Osteoblast (primary cell): ENCODE measurements at places on chromosomes 6 and 20. TPM values are rescaled to one million over a fixed set of nuclear protein-coding genes. Genes with fewer than 3 reads are reported as not detected.
A peak's percentile ranks its signal among the peaks of the same experiment; 100 is the strongest.

DNA sequence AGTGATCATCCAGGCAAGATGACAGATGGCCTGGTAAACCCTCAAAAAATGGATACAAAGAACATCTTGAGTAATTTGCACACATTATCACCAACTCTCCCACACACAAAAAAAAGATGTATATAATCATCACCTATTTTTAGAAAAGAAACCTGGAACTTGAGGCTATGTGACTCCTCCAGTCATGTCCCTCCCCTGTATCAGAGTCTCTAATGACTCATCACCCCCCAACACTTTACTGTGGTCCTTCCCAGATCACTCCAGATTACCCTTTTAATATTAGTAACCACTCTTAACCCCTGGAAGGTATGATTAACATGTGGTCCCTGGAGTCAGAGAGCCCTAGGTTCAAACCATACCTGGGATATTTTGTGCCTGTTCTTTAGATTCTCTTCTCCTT lies 144.8 kb downstream of the ZNF217 start:
- no peak overlapping the region for H3K27ac ChIP-seq
- H3K4me3 ChIP-seq, result no peak overlapping the region
- no peaks in the 10 kb centered on the region for H3K4me1 ChIP-seq
- no peak for DNase-seq

DNA sequence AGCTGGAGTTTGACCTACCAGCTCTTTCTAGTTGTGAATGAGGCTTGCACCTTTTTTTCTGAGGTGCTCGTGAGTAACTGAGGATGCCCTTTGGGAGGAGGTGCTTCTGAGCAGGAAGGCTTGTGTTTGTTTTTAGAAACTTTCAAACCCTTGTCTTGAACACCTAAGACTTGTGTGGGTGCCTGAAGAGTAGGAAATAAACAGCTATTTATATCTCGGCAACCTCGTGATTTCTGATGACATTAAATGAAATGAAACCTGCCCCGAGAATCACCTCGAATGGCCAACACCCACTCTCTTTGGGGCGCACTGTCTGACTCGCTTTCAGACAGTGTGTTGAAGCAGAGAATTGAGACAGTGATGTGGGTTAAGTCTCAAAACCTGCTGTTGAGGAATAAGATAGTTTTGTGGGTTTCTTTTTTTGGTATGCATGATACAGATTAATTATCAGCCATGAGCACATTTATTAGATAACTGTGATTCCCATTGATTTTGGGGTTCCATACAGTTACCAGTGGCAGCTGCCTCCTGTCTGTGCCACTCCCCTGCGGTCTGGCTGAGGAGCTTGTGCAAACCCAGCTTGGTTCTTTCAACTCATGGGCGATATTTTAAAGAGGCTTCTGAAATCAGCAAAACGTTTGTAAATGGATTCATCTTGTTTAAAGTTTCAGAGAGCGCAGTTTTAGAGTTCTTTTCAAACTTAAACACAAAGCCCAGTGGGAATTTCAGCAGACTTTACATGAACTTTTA lies 8.4 kb downstream of the IRF4 start:
- H3K27me3 ChIP-seq, result peaks cover 34% of the 10 kb centered on the region
- no peaks in the 10 kb centered on the region for H3K36me3 ChIP-seq
- no peaks in the 10 kb centered on the region for H3K4me1 ChIP-seq
- no peak for DNase-seq

- peak within 1 kb of the TSS; percentile 99 for H3K27ac ChIP-seq
- H3K36me3 ChIP-seq, result peaks cover 16% of the 10 kb centered on the region
- H3K4me1 ChIP-seq, result peaks cover 27% of the 10 kb centered on the region
- peak within 1 kb of the TSS; percentile 93 for H3K4me3 ChIP-seq
Observed at GRCh38 chr6:109381747-109382575, at the start of gene CD164. TSS of gene CD164 (minus strand) at chr6:109382467. CDS start at chr6:109382378, 89 bp downstream.

The CEP43 gene
- 19.4 and 19.5 TPM in 2 replicates for total RNA-seq

- H3K27me3 ChIP-seq, result peaks cover 10% of the 10 kb centered on the region
- H3K4me3 ChIP-seq, result no peak overlapping the region
- no peaks in the 10 kb centered on the region for H3K4me1 ChIP-seq
- DNase-seq, result peak; percentile 66
Observed at GRCh38 chr20:61801065-61801360, 264.7 kb downstream of the TAF4 start.

The HMGCLL1 gene
- under 0.01 and 0.36 TPM in 2 replicates for total RNA-seq

- no peak overlapping the region for H3K27ac ChIP-seq
- H3K4me3 ChIP-seq, result no peak overlapping the region
- no peaks in the 10 kb centered on the region for H3K4me1 ChIP-seq
- no peaks in the 10 kb centered on the region for H3K36me3 ChIP-seq
- H3K27me3 ChIP-seq, result no peaks in the 10 kb centered on the region
Observed at GRCh38 chr6:46115634-46116033, 14.2 kb upstream of the ENPP4 start.

GRCh38 chr6:7909323-7910276 lies 988 bp downstream of the TXNDC5 start:
- peak overlapping the region; percentile 73 for H3K27ac ChIP-seq
- H3K4me1 ChIP-seq, result peaks cover 14% of the 10 kb centered on the region
- DNase-seq, result peak; percentile 98
- peaks cover 4% of the 10 kb centered on the region for H3K36me3 ChIP-seq
- no peaks in the 10 kb centered on the region for H3K27me3 ChIP-seq

- H3K4me3 ChIP-seq, result no peak overlapping the region
- H3K27ac ChIP-seq, result no peak overlapping the region
- no peaks in the 10 kb centered on the region for H3K27me3 ChIP-seq
- DNase-seq, result no peak
Observed at GRCh38 chr6:134451529-134451928, 133.6 kb upstream of the SGK1 start.

DNA sequence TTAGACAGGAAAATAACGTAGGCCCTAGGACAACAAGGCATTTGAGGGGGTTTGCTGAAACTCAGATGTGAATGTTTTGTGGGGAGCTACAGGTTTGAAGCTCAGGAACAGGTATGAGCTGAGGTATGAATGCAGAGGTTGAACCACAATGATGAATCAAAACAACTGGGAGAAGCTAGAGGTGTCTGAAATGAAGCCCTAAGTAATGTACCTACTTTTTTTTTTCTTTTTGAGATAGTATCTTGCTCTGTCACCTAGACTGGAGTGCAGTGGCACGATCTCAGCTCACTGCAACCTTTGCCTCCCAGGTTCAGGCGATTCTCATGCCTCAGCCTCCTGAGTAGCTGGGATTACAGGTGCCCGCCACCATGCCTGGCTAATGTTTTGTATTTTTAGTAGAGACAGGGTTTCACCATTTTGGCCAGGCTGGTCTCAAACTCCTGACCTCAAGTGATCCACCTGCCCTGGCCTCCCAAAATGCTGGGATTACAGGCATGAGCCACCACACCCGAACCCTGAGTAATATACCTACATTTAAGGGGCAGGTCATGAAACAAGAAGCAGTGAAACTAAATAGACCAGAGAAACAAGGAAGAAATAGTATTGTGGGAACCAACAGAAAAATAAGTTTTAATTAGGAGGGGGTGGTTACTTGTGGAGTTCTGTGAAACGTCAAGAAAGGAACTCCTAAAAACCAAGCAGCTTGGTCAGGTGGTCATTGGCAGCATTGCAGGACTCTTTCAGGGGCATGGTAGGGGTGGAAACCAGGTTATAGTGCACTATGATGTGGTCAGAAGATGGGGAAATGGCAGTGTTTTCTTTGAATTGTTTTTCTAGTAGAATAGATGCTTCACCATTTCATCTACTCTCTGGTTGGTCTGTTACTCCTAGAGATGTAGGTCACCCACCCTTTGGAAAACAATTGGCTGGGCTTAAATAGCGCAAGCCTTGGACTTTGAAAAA lies 138.1 kb downstream of the CD164 start:
- H3K27me3 ChIP-seq, result no peaks in the 10 kb centered on the region
- no peaks in the 10 kb centered on the region for H3K36me3 ChIP-seq
- H3K27ac ChIP-seq, result no peak overlapping the region
- DNase-seq, result no peak
- no peak overlapping the region for H3K4me3 ChIP-seq

The TRIM10 gene
- not detected in 2 replicates for total RNA-seq

The NKX2-4 gene
- total RNA-seq, result not detected in 2 replicates

DNA sequence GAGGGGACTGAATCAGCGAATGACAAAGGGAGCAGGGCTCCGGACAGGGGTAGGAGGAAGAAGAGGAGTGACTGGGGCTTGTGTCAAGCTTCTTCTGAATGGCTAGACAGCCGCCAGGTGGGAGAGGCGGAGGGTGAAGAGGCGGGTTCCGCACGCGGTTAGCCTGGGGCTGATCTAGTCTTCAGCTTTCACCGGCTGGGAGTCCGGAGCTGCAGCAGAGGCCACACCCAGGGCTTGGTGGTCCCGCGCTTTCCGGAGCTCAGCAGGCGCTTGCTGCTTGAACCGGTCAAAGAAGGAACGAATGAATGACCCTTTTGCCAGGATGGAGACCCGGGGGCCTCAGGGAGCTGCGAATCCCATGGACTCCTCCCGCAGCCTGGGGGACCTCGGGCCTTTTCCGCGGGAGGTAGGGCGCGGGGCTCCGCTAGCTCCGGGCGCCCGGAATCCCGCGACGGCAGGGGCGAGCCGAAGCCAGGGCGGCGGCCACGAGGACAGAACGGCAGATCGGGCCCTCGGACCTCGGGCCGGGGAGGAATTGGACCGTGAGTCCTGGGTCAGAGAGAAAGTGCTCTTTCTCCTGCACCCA lies at the start of gene C6orf141:
TSS of gene C6orf141 (plus strand) at position 177 of the 586 bp plus-strand sequence. CDS start at position 302, 125 bp downstream.
- no peaks in the 10 kb centered on the region for H3K36me3 ChIP-seq
- no peak within 1 kb of the TSS for H3K27ac ChIP-seq
- DNase-seq, result peak; percentile 76
- H3K27me3 ChIP-seq, result peaks cover 34% of the 10 kb centered on the region
- peaks cover 4% of the 10 kb centered on the region for H3K4me1 ChIP-seq

- no peaks in the 10 kb centered on the region for H3K36me3 ChIP-seq
- no peak overlapping the region for H3K4me3 ChIP-seq
- no peaks in the 10 kb centered on the region for H3K4me1 ChIP-seq
Observed at GRCh38 chr20:60338556-60338955, 380.3 kb downstream of the CDH26 start.

GRCh38 chr6:164616917-164617524 lies 692.4 kb downstream of the C6orf118 start:
- DNase-seq, result no peak
- no peak overlapping the region for H3K4me3 ChIP-seq
- no peak overlapping the region for H3K27ac ChIP-seq
- no peaks in the 10 kb centered on the region for H3K36me3 ChIP-seq

GRCh38 chr6:70813885-70814284 lies 143.0 kb downstream of the B3GAT2 start:
- H3K4me3 ChIP-seq, result no peak overlapping the region
- no peak overlapping the region for H3K27ac ChIP-seq
- no peaks in the 10 kb centered on the region for H3K36me3 ChIP-seq
- no peaks in the 10 kb centered on the region for H3K27me3 ChIP-seq

GRCh38 chr6:57019434-57019833 lies 27.1 kb upstream of the KIAA1586 start:
- no peaks in the 10 kb centered on the region for H3K36me3 ChIP-seq
- no peaks in the 10 kb centered on the region for H3K4me1 ChIP-seq
- no peak overlapping the region for H3K27ac ChIP-seq
- DNase-seq, result no peak
- H3K4me3 ChIP-seq, result no peak overlapping the region
- no peaks in the 10 kb centered on the region for H3K27me3 ChIP-seq

GRCh38 chr6:55866128-55866527 lies 9.3 kb downstream of the BMP5 start:
- no peaks in the 10 kb centered on the region for H3K36me3 ChIP-seq
- DNase-seq, result no peak
- no peak overlapping the region for H3K4me3 ChIP-seq
